Globus pallidus (tissue), 1 donor: ENCODE measurements at places on chromosomes 5 and 9.
A peak's percentile ranks its signal among the peaks of the same experiment; 100 is the strongest.

DNA sequence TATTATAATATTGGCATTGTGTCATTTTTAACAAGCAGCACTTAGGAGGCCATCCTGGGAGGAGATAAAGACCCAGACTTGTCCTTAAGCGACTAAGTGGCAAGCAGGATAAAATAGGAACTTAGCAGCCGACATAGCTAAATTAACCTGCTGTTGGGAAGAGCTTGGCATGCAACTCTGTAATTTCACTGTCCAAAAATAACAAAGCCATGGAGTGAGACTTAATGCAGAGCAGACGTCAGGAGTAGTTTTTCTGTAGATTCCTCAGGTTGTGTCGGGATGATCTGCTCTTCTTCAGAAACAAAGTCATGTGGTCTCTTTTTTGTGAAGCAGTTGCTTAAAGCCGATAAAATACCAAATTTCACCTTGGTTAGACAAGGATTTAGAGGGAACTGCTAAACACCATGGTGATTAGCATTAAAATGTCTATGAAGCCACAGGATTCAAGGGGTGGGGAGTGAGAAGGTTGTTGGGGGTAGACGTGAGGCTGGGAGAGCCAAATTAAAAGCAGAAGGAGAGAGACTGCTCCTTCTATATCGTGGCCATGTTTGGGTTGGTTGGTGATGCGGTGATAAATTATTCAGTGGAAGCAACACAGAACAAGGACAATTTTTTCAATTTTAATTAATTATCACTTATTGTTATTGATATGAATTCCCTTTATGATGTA is 303.0 kb downstream of the CSNK1G3 start:
- no peak for DNase-seq

- DNase-seq, result no peak
Observed at GRCh38 chr5:139688088-139688702, 40.0 kb downstream of the CXXC5 start.

GRCh38 chr5:83270311-83270710 is 193.0 kb downstream of the XRCC4 start:
- DNase-seq, result no peak

GRCh38 chr5:142283304-142283703 is 41.5 kb downstream of the SPRY4 start:
- DNase-seq, result no peak

- no peak for DNase-seq
Observed at GRCh38 chr9:69946800-69947437, 96.7 kb upstream of the MAMDC2 start.

GRCh38 chr5:41243558-41243957 is 30.2 kb upstream of the C6 start:
- DNase-seq, result no peak

DNA sequence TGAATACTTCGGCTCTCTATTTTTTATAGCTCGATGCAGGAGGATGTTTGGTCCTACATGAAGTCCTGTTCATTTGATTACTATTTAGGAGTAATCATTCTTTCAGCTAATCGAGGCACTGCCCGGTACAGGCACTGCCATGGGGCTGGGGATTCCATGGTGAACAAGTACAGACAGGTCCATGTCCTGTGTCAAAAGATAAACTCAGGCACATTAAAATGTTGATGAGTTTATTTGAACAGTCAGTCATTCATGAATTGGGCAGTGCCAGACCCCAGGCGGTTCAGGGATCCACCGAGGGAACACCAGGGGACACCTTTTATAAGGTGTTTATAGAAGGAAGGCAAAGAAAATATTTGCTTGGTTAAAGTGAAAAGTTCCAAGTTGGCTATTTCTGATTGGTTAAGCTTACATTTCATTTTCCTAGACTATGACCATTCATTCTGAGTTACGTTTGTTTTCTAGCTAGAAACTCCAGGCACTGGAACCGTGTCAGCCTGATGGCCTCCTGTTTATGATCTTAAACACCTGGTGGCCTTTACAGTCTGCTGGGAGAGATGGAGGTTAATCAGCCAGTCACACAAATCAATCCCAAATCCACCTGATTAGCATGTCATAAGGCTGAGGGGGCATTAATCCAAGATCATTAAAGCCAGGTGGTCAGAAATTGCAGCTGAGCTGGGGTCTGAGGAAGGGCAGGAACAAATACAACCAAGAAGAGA is 47.0 kb upstream of the TDRD7 start:
- no peak for DNase-seq

GRCh38 chr9:76266649-76267283 is 127.5 kb downstream of the RFK start:
- no peak for DNase-seq

DNA sequence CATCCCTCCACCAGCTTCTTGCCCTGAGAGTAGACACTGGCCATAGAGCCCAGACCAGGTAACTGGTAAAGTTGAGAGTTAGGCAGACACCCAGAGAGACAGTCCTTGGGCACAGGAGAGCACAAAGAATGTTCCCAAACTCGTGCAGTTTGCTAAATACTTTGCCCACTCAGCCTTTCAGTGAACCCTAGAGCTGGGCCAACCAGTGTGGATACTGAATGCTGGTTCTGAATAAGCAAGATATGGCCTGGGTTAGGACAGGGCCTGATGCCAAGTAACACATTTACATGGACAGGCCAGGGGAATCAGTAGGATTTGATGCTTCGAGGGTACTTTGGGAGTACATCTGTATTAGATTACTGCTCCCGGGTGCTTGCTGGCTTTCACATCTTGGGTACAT is 185.4 kb downstream of the SH3GL2 start:
- no peak for DNase-seq

- no peak for DNase-seq
Observed at GRCh38 chr9:16726029-16726428, 144.4 kb downstream of the BNC2 start.

GRCh38 chr5:57009811-57010210 is 57.9 kb upstream of the MIER3 start:
- DNase-seq, result no peak

DNA sequence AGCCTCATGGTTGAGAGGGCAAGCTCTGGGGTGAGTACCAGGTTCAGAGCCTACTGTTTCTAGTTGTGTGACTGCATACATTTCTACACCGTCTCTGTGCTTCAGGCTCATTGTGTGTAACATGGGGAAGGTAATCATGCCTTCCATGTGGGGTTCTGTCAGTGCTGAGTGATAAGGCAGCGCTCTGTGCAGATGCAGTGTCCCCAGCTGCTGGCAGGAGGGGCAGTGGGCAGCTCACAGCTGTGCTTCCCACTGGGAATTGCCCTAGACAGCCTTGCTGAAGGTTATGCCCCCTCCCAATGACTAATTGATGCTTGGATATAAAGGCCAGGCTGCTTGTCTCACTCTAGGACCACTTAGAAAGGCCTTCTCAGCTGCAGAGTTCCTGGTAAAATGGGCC is 121.8 kb upstream of the SAP30L start:
- DNase-seq, result no peak

- DNase-seq, result no peak
Observed at GRCh38 chr5:161498531-161498930, 48.0 kb downstream of the GABRB2 start.

GRCh38 chr9:126211441-126212074 is 115.1 kb upstream of the MVB12B start:
- no peak for DNase-seq

DNA sequence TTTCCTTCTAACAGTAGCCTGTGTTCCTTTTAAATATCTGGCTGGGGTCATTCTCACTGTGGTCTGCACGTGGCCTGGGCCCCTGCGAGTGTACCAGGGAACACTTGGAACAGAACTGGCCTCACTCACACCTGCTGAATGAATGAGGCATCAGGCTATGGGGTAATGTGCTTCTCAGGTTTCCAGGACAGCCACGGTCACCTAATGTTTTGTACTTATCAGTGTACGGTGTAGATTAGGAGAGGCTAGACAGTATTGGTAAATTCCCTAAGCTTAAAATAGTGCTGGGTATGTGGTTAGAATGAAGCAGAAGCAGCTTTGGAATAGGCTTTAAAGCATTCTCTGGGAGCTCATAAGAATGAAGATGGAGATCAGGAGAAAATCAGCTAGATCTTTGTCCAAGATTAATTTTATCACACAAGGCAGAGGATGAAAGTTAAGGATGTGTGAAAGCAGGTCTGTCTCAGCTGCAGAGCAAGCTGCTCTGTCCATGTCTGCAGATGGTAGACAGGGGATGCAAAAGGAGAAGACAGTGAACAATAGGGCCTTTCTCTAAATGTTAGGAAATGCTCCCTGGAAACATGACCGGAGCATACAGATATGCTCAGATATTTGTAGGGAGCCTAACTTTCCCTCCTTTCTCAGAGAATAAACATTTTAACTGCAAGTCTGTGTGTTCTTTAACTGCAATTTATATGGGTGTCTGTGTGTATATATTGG is 267.5 kb downstream of the NR3C1 start:
- DNase-seq, result peak; percentile 11

GRCh38 chr9:88161144-88161543 is 22.9 kb upstream of the SPATA31C2 start:
- no peak for DNase-seq

- DNase-seq, result no peak
Observed at GRCh38 chr9:10250219-10250618, 362.6 kb downstream of the PTPRD start.

DNA sequence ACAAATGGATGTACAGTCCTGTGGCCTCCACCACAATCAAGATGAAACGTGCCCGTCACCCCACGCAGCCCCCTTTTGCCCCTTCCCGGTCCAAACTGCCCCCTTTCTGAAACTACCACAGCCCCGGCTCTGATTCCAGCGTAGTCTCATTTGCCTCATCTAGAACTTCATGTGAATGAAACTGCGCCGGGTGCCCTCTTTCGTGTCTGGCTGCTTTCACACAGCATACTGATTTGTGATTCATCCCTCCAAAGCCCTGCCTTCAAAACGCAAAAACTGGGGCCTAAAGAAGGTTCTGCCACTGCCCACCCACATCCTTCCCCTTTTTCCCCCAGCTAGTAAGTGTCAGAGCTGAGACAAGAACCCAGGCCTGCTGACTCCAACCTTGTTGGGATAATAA is 31.5 kb upstream of the NCS1 start:
- no peak for DNase-seq

DNA sequence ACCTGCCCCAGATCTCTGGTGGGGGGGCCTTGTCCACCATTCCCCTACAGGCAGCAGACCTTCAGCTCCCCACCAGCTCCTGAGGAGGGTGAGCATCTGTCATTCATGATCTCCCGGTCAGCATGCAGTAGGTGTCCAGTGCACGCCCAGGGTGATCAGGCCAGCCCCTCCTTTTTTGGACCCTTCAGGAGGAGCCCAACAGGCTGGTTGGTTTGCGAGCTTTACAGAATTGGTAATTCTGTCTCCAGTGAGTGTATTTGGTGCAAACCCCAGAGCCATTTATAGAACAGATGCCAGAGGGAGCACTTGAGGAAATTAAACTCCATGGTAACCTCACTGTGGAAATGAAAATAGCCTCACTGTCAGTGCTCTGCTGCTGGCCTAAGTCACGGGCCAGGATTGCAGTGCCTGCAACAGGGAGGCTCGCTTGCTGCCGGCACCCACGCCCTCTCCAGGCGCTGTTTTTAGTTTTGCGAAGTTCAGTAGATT is 23.4 kb downstream of the WNK2 start:
- peak; percentile 55 for DNase-seq

DNA sequence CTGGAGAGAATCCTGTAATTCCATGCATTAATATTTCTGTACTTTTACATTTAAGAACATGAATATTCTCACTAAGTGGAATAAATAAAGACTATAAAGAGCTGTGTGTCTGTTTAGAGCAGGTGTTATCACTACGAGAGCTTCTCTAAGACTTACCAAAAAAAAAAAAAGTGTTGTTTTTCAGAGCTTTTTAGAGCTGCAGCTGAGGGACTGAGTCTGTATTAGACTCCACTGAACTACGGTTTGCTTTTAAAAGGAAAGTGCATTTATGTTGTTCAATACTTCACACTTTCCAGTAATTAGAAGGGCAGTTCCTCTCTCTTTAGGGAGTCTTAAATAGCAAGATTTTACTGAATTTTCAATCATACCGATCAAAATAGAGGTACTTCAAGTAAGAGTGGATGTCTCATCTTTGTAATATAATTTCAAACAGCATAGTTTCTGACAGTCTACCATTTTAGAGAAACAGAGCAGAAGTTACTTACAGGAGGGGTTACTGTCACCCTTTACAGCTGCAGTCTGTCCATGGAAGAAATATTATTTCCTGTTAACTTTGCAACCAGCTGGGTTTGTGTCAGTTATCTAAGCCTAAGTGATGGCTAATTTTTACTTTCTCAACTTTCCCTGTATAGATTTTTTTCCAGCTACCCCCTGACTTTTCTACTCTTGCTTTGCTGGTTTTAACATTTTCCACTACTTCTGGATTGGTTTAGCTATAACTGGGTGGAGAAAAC is 2.4 kb downstream of the SYK start:
- DNase-seq, result no peak
